ENCODE measurements at places on chromosomes 2 and 18.

DNA sequence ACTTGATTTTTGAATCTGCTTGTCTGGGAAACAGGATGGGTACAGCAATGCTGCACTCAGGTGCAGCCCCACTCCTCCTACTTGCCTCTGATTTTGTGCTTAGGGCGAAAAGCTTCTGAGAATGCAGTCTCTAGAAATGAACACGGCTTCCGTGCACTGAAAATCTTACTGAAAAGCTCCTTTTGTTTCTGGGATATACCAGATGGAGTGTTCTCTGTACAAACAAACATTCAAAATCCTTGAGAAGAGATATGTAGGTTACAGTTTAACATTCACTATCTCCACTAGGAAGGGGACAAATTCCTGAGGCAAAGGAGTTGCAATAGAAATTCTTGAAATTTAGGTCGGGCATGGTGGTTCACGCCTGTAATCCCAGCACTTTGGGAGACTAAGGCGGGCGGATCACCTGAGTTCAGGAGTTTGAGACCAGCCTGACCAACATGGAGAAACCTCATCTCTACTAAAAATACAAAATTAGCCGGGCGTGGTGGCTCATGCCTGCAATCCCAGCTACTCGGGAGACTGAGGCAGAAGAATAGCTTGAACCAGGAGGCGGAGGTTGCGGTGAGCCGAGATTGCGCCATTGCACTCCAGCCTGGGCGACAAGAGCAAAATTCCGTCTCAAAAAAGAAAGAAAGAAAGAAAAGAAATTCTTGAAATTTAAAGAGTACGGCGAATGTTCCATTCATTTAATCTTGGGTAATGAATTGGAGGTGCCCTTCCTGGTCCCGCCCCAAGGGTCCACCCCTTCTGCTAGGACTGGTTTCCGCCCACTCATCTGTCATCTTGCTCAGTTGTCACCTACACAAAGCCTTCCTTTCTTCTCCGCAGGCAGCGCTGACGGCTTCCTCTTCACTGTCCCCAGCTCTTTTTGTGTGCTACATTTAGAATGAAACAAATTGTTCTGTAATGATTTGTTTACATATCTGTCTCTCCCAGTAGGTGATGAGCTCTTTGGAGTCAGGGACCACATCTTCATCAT, 92.4 kb downstream of the SOCS6 start:
- no peak for DNase-seq

DNA sequence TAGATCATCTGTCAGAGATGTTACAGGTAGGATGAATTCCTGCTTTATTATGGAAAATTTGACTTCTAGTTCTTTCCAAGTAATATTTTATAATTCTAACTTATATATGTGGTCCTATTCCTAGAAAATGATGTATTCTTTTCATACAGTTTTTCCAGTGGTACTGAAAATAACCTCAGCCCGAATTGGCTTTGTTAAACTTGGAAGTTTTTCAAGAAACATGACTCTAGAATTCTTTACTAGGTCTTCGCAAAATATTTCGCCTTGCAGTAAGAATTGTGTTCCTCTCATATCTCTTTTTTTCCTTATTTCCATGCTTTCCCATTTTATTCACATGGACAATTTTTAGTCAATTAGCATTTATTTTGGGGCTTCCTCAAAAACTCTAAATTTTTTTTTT, 60.5 kb downstream of the BMPR2 start:
- no peak for DNase-seq

GRCh38 chr18:78742218-78742745, 237.3 kb upstream of the SALL3 start:
- no peak for DNase-seq

DNA sequence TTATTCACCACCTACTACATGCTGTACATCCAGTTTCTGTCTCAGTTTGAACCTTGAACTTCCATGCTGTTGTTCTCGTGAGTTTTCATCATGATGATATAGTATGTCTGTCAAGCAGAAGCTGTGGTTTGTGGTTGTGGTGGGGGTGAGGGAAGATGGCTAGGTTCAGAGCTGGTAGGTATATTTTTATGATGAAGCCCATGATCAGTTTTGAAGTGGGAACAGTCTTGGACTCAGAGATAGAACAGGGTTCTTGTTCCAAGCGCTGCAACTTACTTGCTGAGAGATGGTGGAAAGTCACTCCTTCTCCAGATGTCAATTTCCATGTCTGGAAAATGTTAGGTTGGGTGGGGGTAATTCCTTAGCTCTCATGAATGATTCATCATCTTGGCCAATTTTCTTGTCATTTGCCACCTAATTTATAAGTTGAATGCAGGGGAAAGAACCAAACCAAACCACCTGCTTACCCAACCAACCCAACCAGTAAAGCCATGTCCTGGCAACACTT, 21.6 kb downstream of the PMAIP1 start:
- DNase-seq: no peak

DNA sequence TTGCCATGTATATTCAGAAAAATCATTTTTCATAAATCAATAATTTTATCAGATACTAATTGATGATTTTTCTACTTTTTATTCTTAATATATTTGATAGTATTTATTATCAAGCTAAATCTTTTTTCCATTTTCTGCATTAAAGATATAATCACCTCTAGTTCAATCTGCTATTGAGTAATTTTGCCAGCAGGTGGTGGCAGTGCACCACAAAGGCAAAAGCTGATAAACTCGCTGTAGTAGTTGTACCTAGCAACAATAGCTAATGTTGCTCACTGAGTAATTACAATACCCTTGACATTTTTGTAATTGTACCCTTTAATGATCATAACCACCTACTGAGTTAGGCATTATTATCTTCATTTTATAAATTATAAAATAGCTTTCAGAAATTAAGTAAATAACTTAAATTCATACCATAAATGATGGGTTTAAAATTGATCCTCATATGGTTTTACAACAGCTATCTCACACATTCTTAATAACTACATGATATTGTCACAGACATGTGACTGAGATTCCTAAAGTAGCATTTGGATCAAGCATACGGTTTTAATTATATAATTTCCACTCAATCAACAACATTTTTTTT, 52.0 kb upstream of the CALCRL start:
- peak; percentile 20 for DNase-seq

Data from CD4-positive, alpha-beta T cell treated with Interleukin-12 subunit alpha and Interleukin-12 subunit beta, for 1 hour (primary cell).